ENCODE measurements at places on chromosomes 7 and 10.

- DNase-seq = no peak
Observed at GRCh38 chr10:10642189-10642588, 375.5 kb upstream of the CELF2 start.

GRCh38 chr7:2022021-2022409, 210.7 kb downstream of the MAD1L1 start:
- DNase-seq = no peak

- DNase-seq = no peak
Observed at GRCh38 chr7:47044625-47045024, 537.3 kb downstream of the TNS3 start.

GRCh38 chr10:103276896-103277712, at the start of gene INA:
TSS of gene INA (plus strand) at chr10:103277138. CDS start at chr10:103277212, 74 bp downstream.
- DNase-seq = no peak

DNA sequence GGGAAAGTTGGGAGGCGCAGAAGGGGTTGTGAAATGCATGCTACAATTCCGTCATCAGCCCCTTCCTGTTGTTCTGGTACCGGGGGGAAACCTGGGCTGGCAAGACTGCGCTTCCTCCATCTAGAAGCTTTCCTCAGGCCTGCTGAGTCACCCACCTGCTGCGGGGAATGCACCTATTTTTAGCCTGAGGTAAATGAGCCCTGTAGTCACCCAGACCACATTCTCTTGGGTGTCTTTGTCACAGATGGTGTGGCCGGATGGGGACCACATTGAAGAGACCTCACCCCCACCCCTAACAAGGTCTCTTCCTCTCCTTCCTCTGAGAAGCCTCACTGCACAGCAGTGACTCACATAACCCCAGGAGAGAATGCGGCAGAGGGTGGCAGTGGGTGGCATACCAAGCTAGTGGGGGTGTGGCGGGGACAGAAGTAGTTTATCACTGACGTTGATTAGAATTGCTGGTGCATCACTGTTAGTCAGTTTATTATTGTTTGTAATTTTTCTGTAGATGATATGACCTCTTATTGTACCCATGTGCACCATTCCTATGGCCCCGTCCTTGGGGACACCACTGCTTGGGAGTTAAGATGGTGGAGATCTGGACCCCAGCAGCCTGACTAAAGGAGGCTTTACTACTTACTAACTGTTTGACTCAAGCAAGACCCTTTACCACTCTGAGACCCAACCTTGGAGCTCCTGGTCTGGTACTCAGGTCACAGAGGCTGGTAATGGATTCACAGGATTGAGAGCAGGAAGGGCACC, 83.0 kb upstream of the DUSP5 start:
- DNase-seq = peak; percentile 90

DNA sequence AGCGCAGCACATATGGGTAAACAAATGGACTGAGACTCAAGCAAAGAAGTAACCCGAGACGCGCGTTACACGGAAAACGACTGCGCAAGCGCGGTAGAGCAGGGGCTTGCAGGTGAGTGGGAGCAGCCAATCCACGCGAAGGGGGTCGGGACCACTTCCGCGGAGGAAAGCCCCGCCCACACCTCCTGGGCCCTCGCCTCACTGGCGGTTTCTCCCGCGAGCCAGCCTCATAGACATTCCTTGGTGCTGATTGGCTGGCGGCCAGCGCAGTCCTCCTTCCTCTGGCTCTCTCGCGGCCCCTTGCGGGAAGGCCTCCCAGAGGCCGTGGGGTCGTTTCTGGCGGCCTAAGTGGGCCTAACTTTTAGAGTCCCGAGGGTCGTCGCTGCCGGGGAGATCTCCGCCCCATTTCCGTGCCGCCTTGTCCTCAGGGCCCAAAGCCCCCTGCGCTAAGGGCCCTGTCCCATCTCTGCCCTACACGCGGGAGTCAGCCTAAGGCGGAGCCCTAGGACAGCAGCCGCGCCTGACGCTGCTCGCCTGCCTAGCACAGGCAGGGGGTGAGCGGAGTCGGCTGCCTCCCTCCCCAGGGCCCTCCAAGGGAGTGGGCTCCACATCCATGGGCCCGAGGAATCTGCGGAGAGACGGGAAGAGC, 9.1 kb upstream of the FXYD4 start:
- DNase-seq = peak; percentile 89

DNA sequence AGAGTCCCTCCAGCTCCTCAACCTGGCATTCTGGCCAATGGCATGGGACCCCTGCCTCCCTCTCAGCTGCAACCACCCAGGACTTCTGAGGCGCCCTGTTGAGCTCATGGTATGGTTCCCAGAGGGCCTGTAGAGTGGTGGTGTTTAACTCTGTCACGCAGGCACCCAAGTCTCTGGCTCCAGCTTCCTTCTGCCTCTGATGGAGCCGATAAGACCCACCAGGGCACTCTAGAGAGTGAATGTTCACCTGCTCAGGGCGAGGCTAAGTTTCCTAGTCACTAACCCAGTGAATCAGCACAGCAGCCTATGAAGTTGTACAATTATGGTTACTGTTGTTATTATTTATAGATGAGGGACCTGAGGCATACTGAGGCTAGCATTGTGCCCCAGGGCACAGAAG, 120.4 kb downstream of the ZMIZ1 start:
- no peak for DNase-seq

GRCh38 chr7:158085741-158086695, 501.6 kb downstream of the PTPRN2 start:
- DNase-seq = no peak

DNA sequence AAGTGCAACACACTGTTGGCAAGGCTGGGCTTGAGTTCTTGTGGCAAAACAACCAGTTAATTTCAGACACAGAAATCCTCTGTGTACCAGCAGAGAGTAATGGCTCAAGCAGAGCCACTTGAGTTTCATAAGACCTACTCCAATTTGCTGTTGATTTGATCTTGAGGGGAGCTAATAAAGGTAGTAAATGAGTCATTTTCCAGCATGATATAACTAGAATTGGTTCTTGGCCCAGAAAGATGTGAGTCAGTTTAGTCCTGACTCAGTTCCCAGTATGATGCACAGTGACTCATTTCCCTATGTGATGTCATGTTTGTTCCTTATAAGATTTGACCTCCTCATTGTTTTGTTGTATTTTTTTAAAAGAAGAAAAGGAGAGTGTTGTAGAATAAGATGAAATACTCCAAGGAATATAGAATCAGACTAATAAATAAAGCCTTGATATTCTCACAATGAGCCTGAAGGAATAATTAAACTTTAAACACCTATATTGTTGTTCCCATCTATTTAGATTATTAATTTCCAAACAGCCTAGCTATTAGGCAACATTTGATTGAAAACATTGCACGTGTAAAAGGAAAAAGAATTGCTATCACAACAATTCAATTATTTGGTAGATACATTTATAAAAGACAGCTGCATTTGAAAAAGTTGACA, 186.2 kb downstream of the REEP3 start:
- DNase-seq = no peak

GRCh38 chr7:90693939-90694338, 97.8 kb downstream of the CDK14 start:
- DNase-seq = no peak

DNA sequence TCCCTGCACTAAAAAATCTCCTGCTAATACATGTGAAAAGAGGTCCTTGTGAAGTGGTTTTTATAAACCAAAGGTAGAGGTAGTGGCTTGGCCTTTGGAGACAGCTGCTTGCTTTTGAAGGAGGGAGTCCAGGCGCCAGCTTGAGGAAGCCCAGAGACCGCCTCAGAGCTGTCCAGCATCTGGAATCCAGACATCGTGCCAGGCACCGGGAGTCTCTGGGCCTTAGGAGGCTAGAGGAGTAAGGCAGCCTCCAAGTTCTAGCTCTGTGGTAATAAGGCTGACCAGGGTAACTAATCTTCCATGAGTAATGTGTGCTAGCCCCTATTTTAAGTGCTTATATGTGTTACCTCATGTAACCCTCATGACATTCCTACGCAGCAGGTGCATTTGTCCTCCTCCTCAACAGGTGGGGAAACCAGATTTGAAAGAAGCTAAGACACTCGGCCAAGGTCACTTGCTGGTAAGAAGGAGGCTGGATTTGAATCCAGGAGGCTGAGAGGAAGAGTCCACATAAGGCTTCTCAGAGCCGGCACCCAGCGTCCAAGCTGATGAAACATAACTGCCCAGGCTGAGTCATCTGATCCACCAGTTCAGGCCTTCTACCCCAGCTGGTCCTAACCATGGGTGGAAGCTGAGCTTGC, 26.1 kb downstream of the PRLHR start:
- DNase-seq = no peak

DNA sequence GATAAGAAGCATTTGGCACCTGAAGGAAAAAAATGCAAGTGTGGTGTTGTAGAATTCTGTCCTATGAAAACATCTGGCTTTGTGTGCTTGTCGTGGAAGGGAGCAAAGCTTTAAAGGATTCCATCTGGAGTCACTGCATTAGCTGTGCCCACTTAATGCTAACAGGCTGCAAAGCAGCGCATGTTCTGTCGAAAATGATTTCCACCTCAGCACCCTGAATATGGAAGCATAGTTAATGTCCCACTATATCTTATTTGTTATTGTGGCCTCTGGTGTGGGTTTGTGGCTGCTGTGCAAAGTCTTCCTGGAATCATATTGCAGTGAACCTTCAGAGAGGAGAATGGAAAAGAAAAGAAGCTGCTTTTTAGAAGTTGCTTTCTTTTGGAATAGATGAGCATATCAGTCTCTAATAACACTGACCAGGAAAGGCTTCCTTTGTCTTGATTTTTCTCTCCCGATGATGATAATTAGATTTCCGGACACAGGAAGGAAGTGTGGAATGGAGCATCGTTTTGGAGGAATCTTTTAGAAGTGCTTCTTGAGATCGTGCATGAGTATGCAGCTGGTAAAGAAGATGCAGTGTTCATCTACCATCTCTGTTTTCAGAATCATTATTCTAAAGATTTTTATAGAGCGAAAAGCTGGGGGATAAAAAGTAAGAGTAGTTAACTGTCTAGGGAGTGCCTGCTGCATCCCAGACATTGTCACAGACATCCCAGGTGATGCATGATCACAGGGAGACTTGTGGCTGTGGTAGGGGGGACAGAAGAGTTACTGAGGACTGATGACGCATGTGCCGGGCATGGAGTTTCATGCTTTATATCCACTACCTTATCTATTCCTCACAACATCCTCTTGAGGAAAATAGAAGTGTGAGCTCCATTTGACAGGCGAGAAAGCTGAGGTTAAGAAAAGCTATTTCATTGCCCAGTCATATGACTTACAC, 54.6 kb downstream of the TEX36 start:
- no peak for DNase-seq

DNA sequence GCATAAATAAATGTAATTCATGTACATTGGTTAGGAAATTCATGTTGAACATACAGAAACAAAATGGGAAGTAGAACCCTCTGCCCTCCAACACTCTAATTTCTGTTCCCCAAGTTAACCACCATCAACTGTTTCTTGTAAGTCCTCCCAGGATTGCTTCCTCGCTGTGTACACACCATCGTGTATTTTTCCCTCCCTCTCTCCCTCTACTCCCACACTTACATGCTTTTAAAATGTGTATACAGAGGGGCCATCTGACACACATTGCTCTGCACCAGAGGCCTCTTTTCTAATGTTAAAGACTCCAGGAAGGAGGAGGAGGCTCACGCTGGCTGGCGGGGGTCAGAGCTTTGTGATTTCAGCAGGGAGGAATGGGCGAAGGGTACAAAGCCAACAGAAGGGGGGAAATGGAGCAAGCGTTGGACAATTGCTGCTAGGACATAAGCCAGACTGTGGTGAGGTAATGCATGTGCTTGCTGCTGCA, 1.9 kb upstream of the EPHA1 start:
- no peak for DNase-seq

- DNase-seq = no peak
Observed at GRCh38 chr10:56585447-56586171, 224.6 kb upstream of the ZWINT start.

DNA sequence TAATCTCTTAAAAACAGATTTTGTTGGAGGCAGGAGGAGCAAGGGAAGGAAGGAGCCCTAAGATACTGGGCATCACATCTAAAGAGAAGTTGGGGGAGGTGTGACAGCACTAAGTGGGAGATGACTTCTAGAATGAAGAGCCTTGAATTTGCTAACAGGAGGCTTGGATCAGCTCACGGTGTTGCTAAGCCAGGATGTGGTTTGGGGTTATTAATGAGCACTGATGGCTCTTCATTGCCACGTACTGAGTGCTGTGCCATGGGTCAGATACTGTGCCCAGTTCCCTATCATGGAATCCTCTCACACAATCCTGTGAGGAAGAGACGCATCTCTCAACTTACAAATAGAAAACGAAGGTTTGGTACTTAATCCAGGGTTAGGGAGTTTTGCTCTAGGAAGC, 78.5 kb downstream of the C7orf25 start:
- no peak for DNase-seq

DNA sequence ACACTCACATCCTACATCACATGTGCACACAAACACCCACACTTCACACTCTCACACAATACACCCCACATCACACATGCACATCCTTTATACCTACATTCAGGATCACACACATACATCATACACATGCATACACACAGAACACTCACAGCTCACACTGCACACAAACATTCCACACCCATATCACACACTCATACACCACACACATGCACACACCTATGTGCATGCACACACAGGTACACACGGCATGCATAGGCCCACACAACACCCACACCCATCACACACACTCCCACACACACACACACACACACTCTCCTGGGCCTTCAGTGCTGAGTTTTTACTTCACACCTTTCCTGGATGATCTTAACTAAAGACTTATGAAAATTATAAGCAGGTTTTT, 220.5 kb downstream of the DNAJB6 start:
- no peak for DNase-seq

- no peak for DNase-seq
Observed at GRCh38 chr7:94386416-94386815, 8.3 kb upstream of the COL1A2 start.

DNA sequence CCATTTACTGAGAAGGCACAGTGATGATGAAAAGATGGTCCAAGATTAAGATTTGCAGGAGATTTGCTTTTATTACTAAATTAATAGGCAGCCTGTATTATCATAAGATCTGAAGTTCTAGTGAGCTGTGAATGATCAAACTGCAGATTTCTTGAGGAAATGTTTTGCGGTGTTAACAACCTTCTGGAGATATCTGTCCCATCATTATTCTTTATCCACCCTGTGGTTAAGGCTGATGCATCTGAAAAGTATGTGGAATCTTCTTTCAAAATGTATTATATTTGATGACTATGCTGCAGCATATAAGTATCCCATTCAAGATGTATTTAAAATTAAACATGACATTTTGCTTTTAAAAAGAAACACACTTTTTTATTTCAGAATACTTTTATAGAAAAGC, 150.3 kb downstream of the POLR1F start:
- DNase-seq = no peak

DNA sequence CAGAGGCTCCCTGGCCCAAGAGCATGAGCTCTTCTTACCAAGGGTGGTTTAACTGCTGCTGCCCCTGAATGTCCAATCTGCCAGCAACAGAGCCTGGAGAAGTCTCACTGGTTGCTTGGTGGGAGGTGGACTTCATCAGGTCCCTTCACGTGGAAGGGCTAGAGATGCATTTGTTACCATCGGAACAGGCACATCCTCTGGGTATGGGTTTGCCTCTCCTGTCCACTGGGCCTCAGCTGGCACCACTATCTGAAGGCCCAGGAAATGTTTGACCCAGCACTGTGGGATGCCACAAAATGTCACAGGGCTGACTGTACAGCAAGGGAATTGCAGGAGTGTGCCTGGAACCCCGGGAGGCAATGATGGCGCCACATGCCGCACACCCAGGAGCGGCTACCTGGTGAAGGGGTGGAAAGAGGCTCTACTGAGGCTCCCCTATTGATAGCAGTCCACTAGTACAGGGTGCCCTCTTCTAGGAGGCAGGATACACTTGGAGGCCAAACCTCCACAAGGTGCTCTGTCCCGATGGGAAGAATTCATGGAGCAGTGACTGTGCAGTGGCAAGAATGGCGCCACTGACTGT, 603.1 kb upstream of the MGMT start:
- DNase-seq = no peak

Data from effector memory CD8-positive, alpha-beta T cell (primary cell).